ENCODE measurements at places on chromosomes 6 and 20.

GRCh38 chr6:38871741-38872568 is 156.8 kb downstream of the DNAH8 start:
- peak; percentile 54 for DNase-seq

DNA sequence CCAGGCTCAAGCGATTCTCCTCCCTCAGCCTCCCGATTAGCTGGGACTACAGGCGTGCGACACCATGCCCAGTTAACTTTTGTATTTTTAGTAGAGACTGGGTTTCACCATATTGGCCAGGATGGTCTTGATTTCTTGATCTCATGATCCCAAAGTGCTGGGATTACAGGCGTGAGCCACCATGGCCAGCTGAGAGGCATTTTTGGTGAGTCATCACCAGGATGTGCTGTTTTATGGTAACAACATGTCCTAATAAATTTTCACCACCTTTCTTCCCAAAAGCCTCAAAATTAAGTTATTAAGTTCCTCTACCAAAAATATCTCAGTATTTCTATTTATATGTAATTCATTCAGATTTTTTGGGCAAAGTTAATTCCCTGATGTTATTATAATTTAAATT is 53.5 kb downstream of the COL21A1 start:
- DNase-seq: no peak

GRCh38 chr6:109076377-109076776 is 18.3 kb downstream of the SESN1 start:
- no peak for DNase-seq

GRCh38 chr6:139008117-139008516 is 20.1 kb upstream of the REPS1 start:
- no peak for DNase-seq

DNA sequence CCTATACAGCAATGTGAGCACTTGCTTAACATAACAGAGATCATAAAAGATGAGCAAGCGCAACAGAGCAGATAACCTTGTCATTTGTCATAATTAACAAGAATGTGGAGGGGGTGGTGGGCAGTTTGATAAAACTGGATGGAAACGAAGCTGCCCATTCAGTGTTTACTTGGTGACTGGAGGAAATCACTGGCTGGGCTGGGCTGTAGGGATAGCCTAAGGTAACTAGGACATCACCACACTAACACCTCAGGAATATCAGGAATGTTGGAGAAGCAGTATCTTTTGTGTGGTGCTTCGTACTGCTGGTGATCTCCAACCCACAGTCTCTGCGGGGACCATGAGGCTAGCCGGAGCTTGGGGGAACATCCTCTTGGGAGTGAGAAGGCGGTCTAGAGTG is 218.4 kb downstream of the HIVEP2 start:
- DNase-seq: no peak

DNA sequence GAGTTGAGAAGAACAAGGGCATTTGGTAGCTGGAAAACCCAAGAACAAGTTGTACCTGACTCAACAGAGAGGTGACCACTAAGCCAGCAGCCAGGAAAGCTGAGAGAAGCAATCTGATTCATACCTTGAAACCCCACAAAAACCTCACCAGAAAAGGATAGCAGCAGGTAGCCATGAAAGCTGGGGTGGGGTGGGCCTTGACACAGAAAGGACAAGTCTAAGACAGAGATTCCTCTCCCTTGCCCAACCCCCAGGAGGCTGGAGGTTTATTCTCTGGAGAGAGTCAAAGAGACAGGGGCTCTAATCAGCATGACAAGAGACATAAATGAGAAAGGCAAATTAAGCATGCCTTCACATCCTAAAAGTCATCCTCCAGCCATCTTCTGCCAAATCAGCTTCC is 151.7 kb upstream of the DST start:
- no peak for DNase-seq

- DNase-seq: no peak
Measured at GRCh38 chr20:952196-952795, 36.2 kb upstream of the ANGPT4 start.

GRCh38 chr6:120248451-120248850 is 898.9 kb upstream of the MAN1A1 start:
- DNase-seq: no peak

GRCh38 chr6:4999586-4999985 is 4.3 kb downstream of the RPP40 start:
- DNase-seq: no peak

DNA sequence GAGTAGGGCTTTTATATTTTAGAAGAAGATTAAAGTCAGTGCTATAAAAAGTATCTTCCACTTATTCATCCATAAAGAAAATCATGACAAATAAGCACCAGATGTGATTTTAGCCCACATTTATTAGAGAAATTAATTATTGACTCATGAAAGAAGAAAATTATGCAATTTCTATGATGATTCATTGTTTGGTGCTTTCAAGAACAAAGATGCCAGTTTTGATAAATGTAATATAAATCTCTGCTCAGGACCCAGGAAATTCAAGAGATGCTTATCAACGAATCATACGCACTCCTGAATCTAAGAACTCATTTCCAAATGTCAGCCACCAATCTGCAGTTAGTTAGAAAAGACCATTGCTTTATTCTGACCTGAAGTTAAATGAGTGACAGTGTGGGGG is 211.4 kb downstream of the ARHGAP18 start:
- DNase-seq: no peak

- DNase-seq: no peak
Measured at GRCh38 chr6:83258517-83258916, 65.4 kb downstream of the RWDD2A start.

DNA sequence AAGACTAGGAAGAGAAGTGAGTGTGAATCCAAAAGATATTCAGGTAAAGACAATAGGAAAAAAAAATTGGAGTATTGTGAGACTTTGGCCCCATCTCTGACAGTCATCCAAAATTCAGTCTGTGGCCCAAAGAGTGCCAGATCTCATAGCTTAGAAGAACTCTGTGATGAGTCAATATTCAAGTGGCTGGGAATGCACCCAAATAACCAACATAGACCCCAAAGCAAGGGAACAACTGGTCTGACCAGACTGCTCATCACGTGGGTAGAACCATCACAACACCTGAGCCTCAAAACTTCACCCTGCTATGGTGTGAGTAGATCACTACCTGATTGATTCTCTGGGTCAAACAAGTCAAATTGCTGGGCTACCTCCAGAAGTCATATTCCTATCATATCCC is 51.1 kb upstream of the TRDN start:
- DNase-seq: no peak
